ENCODE measurements at places on chromosomes 3 and 15.

DNA sequence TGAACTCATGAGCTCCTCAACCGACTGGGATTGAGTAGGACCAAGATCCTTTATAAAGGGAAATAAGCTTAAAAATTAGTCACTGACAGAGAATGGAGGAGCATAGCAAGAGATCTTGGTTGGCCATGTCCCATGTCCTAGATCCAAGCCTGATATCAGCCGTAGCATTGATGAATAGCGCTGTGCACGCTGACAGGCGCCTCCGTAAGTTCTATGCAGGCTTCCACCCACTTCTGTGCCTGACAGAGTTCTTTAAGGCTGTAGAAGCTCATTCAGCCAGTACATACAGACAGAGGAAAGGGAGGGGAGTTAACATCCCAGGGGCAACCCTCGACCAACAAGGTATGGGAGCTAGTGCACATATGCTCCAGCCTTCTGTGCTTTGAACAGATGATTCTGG is 251.7 kb upstream of the TBC1D5 start:
- no peak for DNase-seq

- DNase-seq = no peak
Measured at GRCh38 chr15:69067296-69067695, 52.8 kb downstream of the NOX5 start.

DNA sequence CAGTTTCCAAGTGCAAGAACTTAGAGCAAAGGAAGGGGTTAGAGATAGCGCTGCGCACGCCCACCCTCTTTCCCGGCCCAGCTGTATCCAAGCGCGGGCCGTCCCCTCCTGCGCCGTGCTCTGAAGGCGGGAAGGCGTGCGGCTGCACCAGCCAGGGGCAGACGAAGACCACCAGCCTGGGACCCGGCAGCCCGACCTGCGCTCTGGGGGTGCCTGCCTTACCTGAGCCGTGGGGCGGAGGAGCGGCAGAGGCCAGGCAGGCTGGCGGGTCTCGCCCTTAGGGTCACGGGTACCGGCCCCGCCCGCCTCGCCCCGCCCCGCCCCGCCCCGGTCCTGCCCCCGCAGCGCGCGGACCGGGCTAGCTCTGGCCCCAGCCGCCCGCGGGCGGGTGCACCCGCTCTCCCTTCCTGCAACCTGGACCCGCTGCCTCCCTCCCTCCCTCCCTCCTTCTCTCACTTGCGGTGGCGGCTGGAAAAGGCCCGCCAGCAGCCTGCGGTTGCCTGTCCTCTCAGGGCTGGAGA is at the start of gene WDR72:
WDR72 (minus strand) TSS at position 253 of the 521 bp plus-strand sequence. CDS start 26,514 bp downstream, outside the sequence.
- DNase-seq = no peak

DNA sequence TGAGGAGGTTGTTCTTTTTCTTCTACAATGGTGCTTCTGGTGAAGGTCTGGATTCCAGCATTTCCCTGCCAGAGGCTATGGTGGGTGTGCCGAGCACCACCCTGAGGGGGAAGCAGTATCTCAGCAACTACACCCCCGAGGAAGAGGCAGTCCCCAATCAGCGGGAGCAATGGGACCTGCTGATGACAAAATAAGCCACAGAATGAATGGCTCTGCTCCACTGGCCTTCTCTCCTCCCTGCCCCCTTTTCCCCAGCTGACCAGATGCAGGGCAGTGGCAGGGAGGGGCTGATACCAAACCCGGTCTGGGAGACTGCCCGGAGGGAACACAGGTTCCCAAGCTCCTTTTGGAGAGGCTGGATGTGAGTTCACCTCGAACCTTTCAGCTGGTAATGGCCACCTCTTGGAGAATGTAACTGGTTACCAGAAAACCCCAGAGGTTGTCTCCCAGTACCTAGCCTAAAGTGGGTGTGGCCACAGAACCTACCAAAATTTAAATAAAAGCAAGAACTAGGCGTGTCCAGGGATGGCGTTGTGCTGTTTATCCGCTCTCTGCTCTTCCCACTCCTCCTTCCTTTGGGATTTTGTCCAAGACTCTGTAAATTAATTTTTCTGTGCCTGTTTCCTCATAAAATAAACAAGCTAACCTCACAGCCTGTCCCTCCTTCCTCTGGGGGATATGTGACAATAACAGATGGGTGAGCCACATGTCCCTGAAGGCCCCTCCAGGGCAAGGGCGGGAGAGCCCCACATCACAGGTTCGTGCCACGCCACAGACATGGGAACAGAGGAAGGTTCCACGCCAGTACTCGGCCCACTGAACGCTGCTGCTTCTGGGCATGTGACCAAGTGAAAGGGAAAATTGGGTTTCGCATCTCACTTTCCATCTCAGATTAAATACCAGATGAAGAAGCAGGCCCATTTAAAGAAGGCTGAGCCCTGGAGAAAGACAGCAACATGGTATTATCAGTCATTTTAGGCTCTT is 35.1 kb upstream of the SPTBN5 start:
- no peak for DNase-seq

- DNase-seq = no peak
Measured at GRCh38 chr3:124201226-124201625, 209.3 kb upstream of the ROPN1 start.

GRCh38 chr3:69020857-69021256 is 7.4 kb upstream of the EOGT start:
- DNase-seq = no peak

DNA sequence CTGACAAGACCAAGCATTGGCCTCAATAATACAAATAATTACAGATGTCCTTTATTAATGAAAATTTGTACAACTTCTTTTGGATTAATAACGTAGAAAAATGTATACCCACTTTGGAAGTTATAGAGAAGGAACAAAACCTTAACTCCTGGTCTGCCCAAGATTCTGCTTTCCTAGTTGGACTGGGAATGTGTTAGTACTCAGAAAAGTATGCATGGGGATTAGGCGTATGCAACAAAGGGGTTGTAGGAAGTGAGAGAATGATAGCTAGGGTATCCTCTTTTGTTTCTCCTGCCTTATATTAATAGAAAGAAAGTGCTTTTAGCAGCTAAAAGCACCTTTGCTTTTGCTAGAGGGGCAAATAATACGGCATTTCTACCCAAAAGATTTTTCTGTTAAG is 116.2 kb upstream of the LRRFIP2 start:
- DNase-seq = no peak

DNA sequence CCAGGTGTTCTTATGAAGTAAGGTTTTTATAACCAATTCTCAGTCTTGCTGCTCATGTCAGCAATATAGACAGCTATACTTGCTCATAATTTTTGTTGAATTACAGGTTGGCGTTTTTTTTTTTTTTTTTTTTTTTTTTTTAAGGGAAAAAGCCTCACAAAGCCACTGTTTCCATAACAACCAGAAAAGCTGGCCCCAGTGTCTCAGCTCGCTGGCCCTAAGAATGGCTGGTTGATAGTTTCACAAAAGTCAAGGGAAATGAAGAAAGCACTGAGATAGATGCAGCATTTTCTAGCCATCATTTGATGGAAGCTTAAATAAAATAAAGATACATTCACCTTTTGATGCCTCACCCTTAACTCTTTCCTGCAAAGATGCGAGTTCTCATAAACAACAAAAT is 121.9 kb downstream of the C3orf70 start:
- DNase-seq = no peak

GRCh38 chr3:150682279-150682678 is 21.4 kb downstream of the ERICH6 start:
- DNase-seq = no peak

DNA sequence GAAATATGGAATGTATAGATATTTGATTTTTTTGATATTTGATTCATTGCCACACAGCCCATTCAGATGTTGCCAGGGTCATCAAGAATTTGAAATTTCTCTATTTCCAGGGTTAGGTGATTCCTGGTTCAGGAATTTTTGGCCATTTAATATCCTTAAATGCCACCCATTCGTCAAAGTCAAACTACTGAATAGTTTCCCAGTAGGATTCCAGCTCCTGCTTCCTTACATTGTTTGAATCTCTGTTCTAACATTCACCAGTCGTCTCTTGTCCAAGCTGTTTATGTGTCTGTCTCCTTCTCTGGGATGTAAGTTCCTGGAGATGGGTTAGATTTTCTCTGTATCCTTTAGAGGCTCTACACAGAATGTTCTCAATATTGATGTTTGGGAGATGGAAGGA is 124.9 kb upstream of the TLE3 start:
- DNase-seq = no peak

DNA sequence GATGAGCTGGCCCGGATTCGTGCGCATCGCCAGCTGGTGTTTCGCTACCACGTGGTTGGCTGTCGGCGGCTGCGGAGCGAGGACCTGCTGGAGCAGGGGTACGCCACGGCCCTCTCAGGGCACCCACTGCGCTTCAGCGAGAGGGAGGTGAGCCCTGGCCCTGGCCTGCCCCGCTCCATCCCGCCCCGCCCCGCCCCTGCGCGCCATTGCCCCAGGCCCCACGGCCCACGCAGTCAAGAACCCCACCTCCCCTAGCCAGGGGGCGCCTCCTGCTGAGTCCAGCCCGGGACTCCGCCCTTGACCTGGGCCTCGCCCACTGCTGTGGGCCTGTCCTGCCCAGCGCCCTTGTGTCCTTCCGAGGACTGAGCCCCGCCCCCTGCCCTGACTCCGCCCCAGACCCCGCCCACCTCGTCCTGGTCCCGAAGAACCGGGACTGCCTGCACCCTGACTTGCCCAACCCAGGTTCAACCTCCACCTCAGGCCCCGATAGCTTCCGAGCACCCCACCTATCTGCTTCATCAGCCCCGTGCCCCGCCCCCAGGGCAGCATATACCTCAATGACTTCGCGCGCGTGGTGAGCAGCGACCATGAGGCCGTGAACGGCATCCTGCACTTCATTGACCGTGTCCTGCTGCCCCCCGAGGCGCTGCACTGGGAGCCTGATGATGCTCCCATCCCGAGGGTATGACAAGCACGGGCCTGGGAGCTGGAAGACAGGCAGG is 14.8 kb downstream of the NT5DC2 start:
- no peak for DNase-seq

DNA sequence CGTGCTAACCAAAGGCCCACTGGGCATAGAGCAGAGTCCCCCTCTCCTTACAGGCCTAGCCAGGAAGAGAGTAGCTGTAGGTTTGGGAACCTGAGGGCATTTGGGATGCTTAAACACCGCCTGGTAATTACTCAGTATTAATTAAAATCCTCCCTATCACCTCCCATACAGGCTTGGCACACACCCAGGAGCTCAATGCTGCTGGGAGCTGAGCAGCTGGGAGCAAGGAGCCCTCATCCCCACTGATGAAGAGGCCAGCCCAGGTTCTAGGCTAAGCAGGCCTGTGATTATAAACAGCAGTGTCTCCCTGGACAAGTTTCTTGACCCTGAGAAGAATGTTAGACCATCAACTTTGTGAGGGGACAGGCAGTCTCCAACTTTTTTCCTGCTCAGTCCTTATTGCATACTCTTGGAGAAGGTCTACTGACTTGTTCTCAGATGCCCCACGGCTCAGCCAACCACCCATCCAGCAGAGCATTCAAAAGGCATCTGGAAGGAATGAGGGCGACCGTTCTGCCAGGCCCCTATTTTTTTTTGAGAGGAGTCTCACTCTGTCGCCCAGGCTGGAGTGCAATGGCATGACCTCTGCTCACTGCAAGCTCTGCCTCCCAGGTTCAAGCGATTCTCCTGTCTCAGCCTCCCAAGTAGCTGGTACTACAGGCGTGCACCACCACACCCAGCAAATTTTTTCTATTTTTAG is 1.3 kb upstream of the PRKAR2A start:
- no peak for DNase-seq

- DNase-seq = peak; percentile 88
Measured at GRCh38 chr15:90594301-90594738, 64.6 kb downstream of the CRTC3 start.

DNA sequence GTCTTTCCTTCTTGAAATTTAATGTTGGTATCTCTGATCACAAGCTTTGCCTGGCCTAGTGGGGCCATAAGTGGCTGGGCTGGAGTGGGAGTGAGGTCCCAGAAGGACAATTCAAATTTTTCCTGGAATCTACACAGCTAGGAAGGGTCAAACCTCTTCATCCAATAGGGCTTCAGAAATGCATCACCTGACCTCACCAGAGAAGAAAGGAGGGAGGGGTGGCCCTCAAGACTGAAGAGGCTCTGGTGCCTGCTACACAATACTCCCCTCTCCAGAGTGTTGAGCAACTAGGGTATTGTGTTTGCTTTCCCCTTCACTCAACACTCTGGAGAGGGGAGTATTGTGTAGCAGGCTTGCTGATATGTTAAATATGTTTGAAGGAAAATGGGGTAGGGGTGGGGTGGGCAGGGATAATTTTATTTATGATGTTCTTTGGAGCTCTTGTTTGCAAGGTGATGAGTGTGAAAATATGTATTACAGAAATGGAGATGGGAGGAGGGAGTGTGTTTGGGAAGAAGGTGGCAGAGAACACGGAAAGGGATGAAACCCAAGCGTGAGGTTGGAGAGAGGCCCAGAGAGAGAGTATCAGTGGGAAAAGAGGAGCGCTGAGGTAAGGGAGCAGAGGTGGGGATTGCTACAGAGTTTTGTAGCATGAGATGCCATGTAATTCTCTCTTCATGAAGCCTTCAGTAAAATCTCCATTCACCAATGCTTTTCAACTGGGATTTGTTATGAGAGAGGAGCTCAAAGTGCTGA is 5.7 kb upstream of the KLHL24 start:
- DNase-seq = no peak

DNA sequence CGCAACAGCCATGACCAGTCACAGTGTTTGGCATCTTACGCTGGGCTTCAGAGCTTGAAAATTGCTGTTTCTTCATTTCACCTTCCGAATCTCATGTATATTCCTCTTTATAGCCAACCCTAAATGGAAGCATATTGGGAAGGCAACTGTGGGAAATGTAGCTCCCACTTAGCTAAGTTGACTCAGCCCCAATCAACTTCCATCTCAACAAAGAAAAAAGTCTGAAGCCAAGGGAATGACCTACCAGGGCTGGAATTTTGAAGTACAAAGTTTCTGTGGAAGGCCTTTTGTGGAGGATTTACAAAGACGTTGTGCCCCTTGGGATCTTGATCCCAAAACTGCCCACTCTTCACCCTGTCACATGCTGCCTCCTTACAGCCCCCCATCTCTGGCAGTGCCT is 85.2 kb upstream of the OXTR start:
- DNase-seq = no peak

- DNase-seq = no peak
Measured at GRCh38 chr3:129415830-129416229, 12.6 kb downstream of the EFCAB12 start.

DNA sequence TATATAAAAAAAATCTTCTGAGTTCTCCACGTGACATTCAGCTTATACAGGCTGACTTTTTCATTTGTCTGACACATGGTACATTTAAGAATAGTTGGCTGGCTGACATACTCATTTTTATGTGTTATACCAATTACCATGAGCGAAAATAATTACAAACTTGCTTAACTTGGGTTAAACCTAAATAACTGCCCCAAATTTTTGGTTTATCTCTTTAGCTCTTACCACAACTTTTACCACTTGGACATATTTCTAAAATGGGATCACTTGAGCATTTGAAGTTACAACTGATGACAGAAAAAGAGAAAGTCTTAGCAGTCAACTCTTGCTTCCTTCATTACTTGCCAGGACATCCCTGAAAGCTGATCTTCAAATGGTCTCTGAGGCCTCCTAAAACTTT is 618.1 kb downstream of the RBMS3 start:
- DNase-seq = no peak

GRCh38 chr3:98705212-98705611 is 57.9 kb upstream of the ST3GAL6 start:
- no peak for DNase-seq
